Camera-type eye (tissue), 1 donor: ENCODE measurements at places on chromosomes 4 and X. TPM values are rescaled to one million over a fixed set of nuclear protein-coding genes. Genes with fewer than 3 reads are reported as not detected.

The S100P gene
- total RNA-seq, result 0.27 TPM

The RXFP1 gene
- 0.71 TPM for total RNA-seq

The FAM149A gene
- total RNA-seq, result 14.5 TPM

The F9 gene
- total RNA-seq, result not detected

The LONRF3 gene
- 5.0 TPM for total RNA-seq

The BEX5 gene
- total RNA-seq, result 7.7 TPM

The TXK gene
- total RNA-seq, result 2.9 TPM

The C4orf54 gene
- 10.6 TPM for total RNA-seq

The CCDC149 gene
- 28.0 TPM for total RNA-seq

The METAP1 gene
- total RNA-seq, result 38.7 TPM

The DCHS2 gene
- 16.0 TPM for total RNA-seq

The KLHL2 gene
- total RNA-seq, result 25.5 TPM

The EDA2R gene
- 2.6 TPM for total RNA-seq

The PFKFB1 gene
- not detected for total RNA-seq

The GPRASP3 gene
- 24.7 TPM for total RNA-seq

The PRDM5 gene
- total RNA-seq, result 57.6 TPM

The GSX2 gene
- total RNA-seq, result 3.9 TPM

The RTL9 gene
- 1.2 TPM for total RNA-seq

The CCDC120 gene
- total RNA-seq, result 5.6 TPM

The RPS3A gene
- total RNA-seq, result 2,971 TPM

The RTL5 gene
- total RNA-seq, result 12.4 TPM

The PDE5A gene
- 101 TPM for total RNA-seq

The HSFX3 gene
- total RNA-seq, result not detected

The LRAT gene
- total RNA-seq, result 7.0 TPM

The LDB2 gene
- total RNA-seq, result 108 TPM

The ITM2A gene
- total RNA-seq, result 104 TPM

The ASB9 gene
- total RNA-seq, result 5.3 TPM
